ENCODE measurements at places on chromosomes 11 and 22.

- DNase-seq, result no peak
Observed at GRCh38 chr22:40594924-40595323, 41.6 kb downstream of the MRTFA start.

DNA sequence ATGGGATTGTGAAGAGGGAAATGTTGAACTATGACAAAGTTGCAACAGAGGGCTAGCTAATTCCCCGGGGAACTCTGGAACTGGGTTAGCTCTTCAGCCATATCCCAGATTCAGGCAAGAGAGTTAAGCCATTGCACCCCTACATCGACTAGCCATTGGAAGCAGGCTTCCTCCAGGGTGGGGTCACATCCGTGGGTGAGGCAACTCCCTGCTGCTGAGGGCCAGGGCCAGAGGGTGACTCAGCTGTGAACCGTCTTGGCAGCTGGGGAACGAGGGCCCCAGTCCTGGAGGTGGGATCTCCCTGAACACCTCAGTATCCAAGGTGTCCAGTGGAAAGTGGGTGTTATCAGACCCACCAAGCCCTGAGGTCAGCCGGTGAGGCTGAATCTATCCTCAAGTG is 41.1 kb downstream of the RPS6KA4 start:
- DNase-seq, result no peak

- DNase-seq, result peak; percentile 92
Observed at GRCh38 chr11:47185305-47186075, 744 bp downstream of the PACSIN3 start.

GRCh38 chr11:91932151-91932821 is 292.3 kb upstream of the FAT3 start:
- no peak for DNase-seq

DNA sequence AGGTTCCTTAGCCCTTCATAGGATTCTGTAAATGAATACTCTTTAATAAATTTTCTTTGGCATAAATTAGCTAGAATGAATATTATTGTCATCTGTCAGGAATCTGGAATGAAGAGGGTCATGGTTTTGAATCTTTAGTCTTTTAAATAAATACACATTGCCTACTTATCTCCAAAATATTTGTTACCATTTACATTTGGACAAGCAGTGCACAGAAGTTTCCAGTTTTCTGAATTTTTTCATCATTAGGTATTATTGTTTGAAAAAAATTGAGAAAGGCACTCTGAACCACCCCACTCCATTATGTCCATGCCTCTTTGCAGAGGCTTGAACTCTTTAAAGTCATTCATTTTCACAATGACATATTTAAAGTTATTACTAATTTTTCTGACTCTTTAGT is 549.0 kb upstream of the LUZP2 start:
- DNase-seq, result no peak

GRCh38 chr11:31107649-31108048 is 261.9 kb downstream of the DCDC1 start:
- no peak for DNase-seq

- no peak for DNase-seq
Observed at GRCh38 chr22:45971408-45972028, 5.4 kb downstream of the WNT7B start.

Measured in lower leg skin (tissue), 4 donors.